ENCODE measurements at places on chromosomes 16 and 17.
A peak's percentile ranks its signal among the peaks of the same experiment; 100 is the strongest.

DNA sequence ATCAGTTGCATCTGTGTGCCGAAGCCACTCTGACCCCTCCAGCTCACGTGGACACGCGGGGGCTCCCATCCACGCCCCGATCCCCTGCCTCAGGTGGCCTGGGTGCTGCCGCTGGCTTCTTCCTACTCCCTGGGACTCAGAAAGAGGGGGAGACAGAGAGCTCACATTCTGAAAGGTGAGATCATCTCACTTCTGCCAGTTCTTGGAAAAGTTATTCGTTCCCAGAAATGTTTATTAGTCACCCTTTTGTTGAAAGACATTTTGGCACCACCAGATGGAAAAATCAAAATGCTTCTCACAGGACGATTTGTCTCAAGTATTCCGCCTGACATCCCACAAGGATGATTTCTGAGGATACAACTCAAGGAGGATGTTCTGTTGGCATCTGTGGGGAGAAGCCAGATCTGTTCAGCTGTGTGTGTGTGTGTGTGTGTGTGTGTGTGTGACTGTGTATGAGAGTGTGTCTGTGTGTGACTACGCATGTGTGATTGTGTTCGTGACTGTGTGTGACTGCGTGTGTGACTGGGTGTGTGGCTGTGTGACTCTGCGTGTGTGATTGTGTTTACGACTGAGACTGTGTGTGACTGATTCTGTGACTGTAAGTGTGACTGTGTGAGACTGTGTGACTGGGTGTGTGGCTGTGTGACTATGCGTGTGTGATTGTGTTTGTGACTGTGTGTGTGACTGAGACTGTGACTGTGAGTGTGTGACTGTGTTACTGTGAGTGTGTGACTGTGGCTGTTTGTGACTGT is 207.3 kb downstream of the NTN1 start:
- peak; percentile 31 for DNase-seq

- no peak for DNase-seq
These were observed 3.3 kb downstream of the NLRP1 start for GRCh38 chr17:5580969-5581368.

DNA sequence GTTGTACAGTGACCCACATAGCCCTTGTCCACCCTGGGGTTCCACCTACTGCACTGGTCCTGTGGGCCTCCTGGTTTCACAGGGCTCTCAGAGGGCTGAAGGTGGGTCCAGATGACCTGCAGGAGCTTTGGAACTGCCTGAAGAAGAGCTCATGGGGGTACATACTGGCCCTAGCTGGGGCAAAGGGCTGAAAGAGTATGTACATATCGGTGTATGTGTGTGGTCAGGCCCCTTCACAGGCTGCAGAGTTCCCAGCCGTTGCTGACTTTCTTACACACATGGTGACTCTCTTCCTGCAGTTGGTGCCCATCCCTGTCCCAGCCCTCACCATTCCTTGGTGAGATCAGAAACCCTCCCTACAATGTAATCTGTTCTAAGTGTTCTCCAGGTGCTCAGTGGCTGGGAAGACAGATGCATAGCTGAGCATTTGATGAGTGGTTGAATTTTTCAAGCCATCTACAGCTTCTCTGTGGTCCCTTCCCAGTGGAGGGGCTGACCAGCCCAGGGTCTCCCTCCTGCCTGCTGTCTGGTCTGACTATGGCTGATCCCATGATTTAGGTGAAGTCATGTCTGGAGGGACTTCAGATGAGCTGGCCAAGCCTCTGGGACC is 2.4 kb upstream of the NFATC3 start:
- DNase-seq, result no peak

DNA sequence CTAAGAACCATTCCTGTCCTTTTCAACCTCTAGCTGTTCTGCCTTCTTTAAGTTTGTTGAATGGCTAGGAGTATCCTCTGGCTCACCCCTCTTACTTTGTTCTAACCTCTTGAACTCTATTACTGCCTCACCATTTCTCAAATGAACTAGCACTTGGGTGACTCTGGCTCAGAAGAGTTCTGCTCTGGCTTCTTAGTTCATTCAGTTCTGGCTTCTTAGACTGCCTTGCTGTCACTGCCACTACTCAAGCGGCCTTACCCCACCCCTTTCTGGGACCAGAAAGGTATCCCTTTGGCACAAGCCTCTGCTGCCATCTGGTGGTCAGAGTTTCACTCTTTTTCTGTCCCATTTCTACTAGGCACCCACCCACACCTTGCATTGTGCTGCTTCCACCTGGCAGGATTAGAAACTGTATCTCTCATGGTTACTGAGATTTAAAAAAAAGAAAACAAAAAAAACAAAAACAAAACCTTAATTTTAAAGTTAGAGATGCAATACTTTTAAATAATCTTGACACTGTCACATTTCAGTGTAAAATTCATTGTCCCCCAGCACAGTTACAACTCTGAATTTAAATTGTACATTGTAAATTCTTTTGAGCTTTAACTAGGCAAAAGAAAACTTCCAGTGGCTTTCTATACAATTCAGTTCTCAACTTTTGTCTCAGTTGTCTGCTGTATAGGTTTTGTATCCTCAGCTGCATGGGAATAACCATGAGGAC is 6.9 kb upstream of the ABCA10 start:
- DNase-seq, result peak; percentile 74

GRCh38 chr16:53453928-53454327 is 19.7 kb downstream of the RBL2 start:
- DNase-seq, result no peak

DNA sequence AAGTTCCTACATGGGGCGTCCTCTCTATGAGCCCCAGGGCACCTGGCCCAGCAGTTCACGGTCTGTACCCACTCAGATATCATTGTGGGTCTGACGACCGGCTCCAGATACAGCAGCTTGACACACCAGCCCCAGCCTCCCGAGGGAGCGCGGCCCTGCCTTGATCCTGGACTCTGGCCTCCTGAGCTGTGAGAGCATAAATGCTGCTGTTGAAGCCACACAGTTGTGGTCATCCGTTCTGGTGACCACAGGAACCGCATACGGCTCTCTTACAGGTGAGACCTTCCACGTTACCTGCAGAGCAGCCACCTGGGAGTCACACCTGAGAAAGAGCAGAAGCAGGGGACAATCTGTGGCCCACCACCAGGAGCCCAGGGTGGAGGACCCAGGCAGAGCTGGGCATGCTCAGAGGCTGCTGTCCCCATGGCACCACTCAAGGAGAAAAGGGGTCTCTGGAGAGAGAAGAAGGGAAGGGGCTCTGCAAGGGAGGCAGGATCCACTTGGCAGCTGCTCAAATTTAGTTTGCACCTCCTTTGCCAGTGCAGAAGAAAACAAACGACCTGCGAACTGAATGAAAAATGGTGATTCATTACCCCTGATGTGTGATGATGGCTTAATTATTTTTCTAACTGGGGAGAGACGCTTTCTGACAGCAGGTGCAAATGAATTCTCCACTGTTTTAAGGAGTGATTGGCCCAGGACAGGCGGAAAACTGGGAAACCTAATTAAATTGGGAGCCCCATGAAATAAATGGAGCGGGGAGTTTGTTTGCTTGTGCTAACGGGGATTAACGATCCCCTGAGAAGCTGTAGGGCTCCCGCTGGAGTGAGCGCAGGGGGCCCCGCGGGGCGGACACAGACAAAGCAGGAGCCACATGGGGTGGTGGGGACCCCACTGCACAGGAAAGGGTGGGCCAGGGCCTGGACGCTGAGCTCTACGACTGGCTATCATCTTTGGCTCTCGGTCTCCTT is 208.9 kb downstream of the RBFOX3 start:
- no peak for DNase-seq

DNA sequence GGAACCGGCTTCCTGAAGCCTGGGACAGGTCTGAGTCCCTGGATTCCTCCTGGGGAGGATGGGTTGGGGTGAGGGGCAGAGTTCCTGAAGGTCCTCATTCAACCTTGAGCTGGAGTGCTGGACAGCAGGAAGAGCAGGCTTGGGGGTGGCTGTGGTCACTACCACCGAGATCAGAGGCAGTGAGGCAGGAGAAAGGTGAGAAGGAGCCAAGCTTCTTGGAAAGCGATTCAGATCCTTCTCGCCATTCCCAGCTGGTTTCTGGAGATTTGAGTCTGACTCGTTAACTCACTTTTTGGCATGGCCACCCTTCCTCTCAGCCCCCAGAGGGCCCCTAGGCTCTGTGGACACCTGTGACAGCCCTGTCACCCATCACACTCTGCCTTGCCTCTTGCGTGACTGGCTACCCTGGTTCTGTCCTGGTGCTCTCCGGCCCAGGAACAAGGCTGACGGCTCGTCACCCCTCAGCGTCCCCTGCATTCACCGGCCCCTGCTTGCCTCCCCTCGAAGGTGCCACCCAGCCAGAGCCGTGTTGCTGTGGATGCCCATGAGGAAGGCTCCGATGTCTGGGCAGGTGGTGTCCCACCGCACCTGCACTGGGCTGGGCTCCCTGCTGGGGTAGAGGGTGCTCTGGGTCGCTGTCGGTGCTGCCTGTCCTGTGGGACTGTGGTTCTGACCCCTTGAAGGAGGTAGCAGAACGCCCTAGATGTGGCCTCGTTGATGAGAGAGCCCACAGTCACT is 9.7 kb upstream of the TIMP2 start:
- DNase-seq, result no peak

DNA sequence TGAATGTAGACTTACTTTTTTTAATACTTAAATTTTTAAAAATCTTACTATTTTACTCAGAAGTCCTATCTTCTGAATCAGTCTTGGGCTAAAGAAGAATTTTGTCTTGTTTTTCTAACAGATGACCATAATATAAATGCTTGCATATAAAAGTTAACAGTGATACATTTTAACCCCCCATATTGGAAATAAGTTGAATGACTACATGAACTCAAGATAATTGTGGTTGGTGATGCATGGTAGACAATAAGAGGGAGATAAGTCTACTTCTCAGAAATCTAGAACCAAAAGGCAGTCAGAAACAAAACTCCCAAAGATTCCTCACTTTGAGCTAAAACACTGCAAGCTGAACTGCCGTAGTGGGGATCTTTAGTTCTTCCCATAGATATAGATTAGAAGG is 868.4 kb upstream of the SOX9 start:
- DNase-seq, result no peak

GRCh38 chr16:8972843-8973586 is 9.3 kb upstream of the USP7 start:
- DNase-seq, result no peak

DNA sequence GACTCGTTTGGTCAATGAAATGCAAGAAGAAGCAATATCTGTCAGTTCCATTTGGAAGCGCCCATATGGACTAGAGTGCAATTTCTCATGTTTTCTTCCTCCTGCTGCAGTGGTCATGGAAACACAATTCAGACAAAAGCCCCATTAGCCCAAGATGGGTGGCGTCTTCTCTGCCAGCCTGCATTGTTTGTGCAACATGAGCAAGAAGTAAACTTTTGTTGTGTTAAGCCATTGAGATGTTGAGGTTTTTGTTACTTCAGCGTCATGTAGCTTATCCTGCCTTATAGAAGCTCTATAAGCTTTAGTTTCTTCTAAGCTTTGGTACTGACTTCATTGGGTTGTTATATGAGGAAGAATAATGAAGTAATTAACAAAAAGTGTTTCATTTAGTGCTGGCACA is 137.4 kb downstream of the NPIPB5 start:
- DNase-seq, result no peak

DNA sequence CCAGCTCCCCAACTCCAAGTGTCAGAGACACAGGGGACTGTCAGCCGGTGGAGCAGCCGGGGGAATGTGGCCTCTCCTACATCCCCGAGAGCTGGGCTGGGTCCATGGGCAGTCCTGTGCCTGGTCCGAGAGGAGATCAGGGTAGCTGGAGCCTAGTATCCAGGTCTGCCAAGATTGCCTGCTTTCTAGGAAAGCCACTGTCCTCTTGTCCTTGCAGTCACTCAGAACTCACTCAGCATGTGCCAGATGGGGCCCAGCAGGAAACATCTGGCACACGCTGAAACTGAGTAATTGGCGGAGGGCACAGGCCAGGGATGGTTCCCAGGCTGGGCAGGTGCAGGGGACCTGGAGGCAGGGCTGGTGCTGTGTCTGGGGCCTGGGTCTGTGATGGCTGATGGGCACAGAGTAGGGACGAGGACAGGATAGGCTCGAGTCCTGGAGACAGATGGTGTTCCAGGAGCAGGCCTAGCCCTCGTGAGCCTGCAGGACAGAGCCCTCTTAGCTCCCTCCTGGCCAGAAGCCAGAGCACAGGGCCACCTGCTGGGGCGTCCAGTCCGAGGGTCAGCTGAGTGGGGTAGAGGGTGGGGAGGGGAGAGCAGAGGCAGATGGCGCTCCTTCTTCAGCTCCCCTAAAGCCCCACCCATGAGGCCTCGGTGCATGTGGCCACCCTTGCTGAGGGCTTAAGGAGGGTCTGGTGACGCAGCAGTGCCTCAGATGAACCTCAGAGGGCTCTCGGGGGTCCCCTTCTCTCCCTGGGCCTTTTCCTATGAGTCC is 31.1 kb downstream of the ADCY7 start:
- DNase-seq, result no peak

DNA sequence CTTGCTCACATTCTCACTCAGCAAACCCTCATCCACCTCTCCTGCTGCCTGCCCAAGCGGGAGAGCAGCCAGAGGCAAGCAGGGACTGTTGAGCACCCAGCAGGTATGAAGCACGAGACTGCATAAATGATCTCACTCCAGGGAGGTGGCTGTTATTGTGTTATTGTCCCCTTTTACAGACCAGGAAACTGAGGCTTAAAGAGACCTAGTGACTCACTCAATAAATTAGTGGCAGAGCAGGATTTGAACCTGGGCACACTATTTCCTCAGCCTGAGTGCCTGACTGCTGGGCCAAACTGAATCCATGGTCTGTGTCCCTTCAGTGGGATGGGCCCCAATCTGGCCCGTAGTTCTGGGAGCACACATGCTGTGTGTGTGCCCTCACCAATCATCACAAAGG is 12.3 kb upstream of the MAP2K3 start:
- DNase-seq, result no peak

GRCh38 chr16:79212114-79212791 is 388.3 kb downstream of the MAF start:
- no peak for DNase-seq

- no peak for DNase-seq
These were observed 232.1 kb downstream of the C16orf78 start for GRCh38 chr16:49605536-49606254.

GRCh38 chr17:77101521-77102410 is 39.0 kb upstream of the SEC14L1 start:
- no peak for DNase-seq

- no peak for DNase-seq
These were observed 59.7 kb upstream of the SDK2 start for GRCh38 chr17:73703917-73704316.

GRCh38 chr17:57597531-57598453 is 147.3 kb downstream of the CCDC182 start:
- DNase-seq, result no peak

- peak; percentile 79 for DNase-seq
These were observed 40.0 kb downstream of the GRB7 start for GRCh38 chr17:39777534-39778365.

- DNase-seq, result no peak
These were observed 5.3 kb upstream of the MFAP4 start for GRCh38 chr17:19392303-19392702.

- DNase-seq, result peak; percentile 39
These were observed 12.3 kb upstream of the UBE2I start for GRCh38 chr16:1297018-1297696.

GRCh38 chr16:67212766-67213165 is 13.8 kb downstream of the ELMO3 start:
- no peak for DNase-seq

- DNase-seq, result no peak
These were observed 88.0 kb upstream of the CREBBP start for GRCh38 chr16:3968551-3968950.

GRCh38 chr16:8831871-8832716 is 34.5 kb downstream of the PMM2 start:
- no peak for DNase-seq

GRCh38 chr16:2586241-2586640 is 48.4 kb downstream of the PDPK1 start:
- DNase-seq, result no peak
